Left renal cortex interstitium (tissue), 4 donors: ENCODE measurements at places on chromosomes 1 and 21. TPM values are rescaled to one million over a fixed set of nuclear protein-coding genes. Genes with fewer than 3 reads are reported as not detected.

IGSF3 gene
- 28.7 TPM for polyA plus RNA-seq

DNA sequence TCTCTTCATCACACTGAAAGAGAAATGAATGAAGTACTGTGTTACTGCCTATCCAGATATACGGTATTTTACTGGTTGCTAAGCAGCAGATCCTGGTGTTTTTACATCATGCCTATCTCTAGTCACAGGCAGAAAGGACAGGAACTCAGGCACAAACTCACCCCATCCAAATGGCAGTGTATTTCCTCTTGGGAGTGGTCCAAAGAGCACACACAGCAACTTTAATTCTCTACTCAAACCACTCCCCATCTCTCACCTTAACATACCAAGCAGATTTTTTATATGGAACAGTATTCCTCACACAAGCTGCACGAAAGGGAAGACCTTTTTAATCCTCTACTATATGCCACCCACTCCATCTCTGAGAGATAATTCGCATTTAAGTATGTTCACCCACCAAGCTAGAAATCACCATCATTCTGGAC is 27.3 kb downstream of the EIF4G3 start:
- no peak for DNase-seq

LUZP1 gene
- polyA plus RNA-seq: 35.7 TPM

DNA sequence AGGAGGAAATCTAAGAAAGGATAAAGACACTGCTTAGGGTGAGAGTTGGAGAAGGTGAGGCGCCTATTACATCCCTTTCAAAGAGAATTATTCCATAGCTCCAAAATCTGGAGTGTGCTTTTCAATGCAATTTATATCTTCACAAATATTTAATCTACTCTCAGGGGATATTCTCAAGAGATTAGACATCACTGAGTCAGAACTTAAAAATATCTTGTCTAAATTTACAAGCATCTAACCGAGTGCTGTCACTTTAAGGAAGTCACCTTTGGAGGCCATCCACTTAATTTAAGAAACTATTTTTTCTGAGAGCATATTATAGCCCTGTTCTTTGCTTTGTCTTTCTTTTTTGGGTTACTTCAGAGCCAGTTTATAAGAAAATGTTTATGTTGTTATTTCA is 134.6 kb downstream of the TNFSF18 start:
- DNase-seq: no peak

NBPF20 gene
- polyA plus RNA-seq: 1.2 TPM

PTAFR gene
- 2.0 TPM for polyA plus RNA-seq

DNA sequence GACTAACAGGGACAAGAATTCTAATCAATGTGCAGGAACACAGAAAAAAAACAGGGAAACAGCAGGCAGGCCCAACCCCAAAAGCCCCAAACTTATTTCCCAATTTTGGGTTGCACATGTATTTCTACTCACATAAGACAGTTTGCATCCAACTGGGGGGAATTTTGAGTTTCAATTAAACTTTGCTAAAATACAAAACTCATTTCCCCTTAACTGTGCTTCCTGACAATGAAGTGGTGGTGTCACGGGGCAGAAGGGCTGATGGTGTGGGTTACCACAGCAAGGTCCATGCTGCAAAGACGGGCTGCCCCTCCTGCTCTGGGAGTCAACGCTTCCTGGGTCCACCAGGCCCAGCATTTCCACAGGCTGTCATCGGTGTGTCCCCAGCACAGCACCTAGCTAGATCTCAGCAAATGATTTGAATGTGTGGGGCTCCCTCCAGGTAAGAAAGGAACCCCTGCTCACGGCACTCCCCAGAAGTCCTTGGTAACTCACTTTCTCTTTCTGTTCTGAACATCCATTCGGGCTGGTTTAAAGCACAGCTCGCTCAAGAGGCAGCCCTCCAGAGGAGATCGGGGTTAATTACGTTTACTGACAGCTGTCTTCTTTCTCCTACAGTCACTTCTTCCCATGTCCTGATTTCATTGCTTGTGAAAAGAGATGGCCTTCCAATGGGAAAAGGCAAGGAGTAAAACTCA is 27.4 kb downstream of the HIVEP3 start:
- no peak for DNase-seq
